ENCODE measurements at places on chromosomes 6 and 20.

DNA sequence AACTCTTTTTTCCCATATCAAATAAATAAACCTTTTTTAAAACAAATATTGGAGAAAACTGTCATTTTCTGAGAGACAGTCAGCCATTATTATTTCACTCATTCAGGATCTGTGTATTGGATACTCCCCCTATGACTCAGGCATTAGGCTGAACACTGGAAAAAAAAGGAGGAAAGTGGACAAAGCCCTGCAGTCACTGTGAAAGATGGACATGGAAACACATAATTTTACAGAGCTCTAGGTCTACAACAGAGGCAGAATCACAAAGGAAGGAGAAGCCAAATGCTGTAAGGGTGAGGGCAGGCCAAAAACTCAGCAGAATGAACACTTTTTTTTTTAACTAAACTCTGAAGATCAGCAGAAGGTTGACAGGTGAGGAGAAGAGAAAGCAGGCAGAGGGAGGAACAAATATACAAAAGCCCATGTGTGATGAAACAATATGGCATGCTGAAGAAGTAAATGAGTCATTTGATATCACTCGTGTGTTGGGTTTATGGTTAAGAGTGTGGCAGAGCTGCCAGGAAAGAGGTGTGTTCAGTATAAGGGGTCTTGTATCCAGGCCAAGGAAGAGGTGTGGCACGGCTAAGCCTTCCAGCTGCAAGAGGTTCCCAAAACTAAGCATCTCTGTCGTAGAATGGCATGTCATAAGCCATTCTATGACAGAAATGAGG, 39.1 kb downstream of the EPB41L2 start:
- DNase-seq, result no peak

- no peak for DNase-seq
Measured at GRCh38 chr6:89386917-89387491, 25.1 kb downstream of the RRAGD start.

- DNase-seq, result no peak
Measured at GRCh38 chr6:41037107-41037900, 1.7 kb downstream of the UNC5CL start.

GRCh38 chr20:41171736-41172295, 34.5 kb downstream of the PLCG1 start:
- DNase-seq, result no peak

DNA sequence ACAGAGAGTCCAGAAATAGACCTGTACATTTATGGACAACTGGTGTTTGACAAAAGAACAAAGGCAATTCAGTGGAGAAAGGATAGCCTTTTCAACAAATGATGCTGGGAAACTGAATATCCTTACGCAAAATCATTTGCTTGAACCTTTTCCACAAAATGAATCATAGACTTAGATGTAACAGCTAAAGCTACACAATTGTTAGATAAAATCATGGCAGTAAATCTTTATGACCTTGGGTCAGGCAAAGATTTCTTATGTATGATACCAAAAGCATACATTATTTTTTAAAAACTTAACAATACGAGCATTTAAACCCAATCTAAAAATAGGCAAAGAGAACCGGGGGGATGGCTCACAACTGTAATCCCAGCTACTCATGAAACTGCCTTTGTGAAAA, 73.5 kb upstream of the DST start:
- no peak for DNase-seq

- DNase-seq, result no peak
Measured at GRCh38 chr6:144714021-144714712, 429.0 kb downstream of the UTRN start.

DNA sequence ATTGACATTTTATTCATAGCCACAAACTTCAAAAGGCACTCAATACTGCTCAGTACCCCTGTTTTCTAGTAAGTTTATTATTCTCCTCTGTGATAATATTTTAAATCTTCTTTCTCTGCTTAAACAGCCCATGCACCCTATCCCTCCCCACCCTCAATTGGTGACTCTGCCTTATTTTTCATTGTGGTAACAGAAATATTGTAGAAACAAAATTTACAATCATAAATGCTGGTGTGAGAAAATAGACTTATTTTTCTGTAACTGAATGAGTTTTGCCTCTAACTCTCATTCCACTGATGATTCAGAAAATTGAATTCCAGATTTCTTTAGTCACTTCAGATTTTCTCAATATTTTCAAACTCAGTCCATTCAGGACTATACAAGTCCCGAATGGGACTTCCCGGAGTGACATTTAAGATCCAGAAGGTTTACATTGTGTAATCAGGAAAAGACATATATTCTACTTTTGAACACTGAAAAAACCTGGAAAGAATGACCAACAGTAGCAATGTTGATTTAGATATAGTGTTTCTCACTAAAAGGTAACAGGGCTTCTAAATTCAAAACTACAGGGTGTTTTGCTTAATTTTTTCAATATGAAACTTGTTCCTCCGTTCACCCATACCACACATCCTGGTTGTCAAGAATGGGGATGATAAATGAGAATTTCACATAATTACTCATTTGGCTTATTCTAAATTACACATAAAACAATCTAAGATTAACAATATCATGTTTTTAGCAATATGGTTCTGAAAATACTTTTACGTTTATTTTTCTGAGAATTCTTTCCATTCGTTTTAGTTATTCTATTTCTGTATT, 34.8 kb upstream of the UST start:
- no peak for DNase-seq

- no peak for DNase-seq
Measured at GRCh38 chr6:29941016-29941415, 1.3 kb upstream of the HLA-A start.

- DNase-seq, result peak; percentile 28
Measured at GRCh38 chr6:28597217-28597835, 71.6 kb downstream of the GPX5 start.

- no peak for DNase-seq
Measured at GRCh38 chr20:3000852-3001523, 42.4 kb upstream of the GNRH2 start.

DNA sequence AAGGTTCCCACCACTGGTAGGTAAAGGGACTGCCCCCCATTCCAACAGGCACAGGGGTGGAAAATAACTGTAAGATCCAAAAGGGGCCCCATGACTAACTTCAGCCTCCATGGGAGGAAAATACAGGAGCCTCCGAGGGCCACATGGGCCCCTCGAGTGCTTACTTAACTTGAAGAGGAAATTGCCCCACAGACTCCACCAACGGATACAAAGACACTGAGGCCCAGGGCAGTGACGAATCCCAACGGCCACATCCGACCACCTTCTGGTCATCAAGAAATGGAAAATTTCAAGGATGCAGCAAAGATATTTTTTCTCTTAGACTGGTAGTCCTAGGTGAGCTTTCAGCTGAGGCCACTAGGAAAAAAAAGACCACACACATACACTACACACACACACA, 116.0 kb upstream of the MRPS10 start:
- DNase-seq, result no peak

DNA sequence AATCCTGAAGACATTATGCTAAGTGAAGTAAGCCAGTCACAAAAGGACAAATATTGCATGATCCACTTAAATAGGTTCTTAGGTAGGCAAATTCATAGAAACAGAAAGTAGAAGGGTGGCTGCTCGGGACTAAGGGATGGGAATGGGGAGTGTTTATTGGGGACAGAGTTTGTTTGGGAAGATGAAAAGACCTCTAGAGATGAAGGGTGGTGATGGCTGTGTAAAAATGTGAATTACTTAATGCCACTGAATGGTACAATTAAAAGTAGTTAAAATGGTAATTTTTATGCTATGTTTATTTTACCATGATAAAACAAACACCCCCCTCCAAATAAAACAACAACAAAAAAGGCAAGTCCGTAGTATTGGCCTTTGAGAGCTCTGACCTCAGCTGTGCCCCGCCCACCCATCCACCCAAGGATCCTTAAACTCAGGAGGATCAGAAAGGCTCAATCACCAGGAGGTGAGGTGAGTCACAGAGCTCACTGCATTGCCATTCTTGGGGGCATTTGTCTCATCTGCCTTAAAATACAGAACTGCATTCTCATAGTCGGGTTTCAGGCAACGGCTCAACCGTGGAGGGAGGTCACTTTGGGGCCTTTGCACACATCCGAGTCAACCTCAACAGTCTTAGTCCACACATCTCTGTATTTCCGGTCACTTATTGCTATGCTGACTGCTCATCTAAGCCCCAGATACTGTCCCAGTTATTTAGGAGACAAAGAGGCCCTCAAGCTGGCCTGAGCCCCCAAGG, 96.7 kb downstream of the SLC22A23 start:
- DNase-seq, result no peak

GRCh38 chr6:140774080-140774505, 1358.6 kb upstream of the GJE1 start:
- DNase-seq, result no peak

GRCh38 chr6:44127186-44128019, at the start of the genes MRPL14 and TMEM63B:
TSS of gene MRPL14 (minus strand) at chr6:44127452. CDS start at chr6:44116611, 10,841 bp downstream.
TSS of gene TMEM63B (plus strand) at chr6:44127554. CDS start at chr6:44134585, 7,031 bp downstream.
- peak; percentile 91 for DNase-seq

DNA sequence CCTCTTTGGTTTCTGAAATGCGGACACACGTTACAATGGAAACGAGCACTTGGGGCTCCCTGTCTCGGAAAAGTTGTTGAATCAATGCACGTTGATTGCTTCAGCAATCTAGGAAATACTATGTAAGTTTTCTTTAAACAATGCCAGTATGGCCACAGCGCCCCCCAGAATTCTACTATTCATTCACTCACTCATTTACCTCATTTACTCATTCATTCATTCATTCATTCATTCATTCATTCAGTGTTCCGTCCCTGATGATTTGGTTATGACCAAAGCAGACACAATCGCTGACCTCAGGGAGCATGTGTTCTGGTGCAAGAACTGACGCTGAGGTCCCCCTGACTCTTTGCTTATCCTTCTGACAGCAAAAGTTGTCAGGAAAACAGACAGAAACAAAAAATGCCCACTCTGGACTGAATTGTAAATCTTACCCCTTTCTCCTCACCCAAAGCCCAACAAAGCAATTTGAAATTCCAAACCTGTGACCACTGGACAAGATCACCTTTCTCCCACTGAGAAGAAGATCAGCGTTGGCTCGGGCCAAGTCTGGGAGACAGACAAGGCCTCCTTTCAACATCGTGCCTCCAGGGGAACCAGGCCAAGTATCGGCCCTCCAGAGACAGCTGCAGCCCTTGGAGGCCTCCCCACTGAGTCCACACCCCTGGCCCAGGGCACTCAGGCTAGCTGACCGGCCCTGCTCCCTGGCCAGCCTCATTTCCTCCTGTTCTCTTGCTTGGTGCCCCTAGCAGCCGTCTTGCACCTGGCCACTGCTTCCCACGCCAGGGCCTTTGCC, 15.0 kb upstream of the PMEPA1 start:
- no peak for DNase-seq

DNA sequence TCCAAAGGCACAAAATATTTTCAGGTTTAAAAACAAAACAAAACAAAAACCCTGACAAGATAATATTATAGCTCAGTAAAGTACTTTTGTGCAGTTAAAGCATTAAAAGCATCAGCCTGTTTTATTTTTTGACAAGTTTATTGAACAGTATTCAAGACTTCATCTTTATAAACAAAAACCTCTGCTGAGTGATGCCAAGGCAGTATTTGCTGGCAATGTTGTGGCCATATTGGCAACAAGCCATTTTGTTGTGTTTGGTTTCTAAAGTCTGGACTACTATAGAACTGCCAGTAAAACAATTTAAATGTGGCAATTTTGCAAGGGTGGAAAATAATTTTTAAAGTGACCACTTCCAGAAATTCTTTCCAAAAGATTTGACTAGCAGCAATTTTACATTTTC, 15.9 kb downstream of the CPNE1 start:
- no peak for DNase-seq

Data from stimulated activated CD4-positive, alpha-beta T cell treated with anti-CD3 and anti-CD28 coated beads, Interleukin-12 subunit alpha, Interleukin-12 subunit beta, amount 100 ng/mL, for 4 hours (primary cell).